ENCODE measurements at places on chromosomes 7 and 10. TPM values are rescaled to one million over a fixed set of nuclear protein-coding genes. Genes with fewer than 3 reads are reported as not detected.

DNA sequence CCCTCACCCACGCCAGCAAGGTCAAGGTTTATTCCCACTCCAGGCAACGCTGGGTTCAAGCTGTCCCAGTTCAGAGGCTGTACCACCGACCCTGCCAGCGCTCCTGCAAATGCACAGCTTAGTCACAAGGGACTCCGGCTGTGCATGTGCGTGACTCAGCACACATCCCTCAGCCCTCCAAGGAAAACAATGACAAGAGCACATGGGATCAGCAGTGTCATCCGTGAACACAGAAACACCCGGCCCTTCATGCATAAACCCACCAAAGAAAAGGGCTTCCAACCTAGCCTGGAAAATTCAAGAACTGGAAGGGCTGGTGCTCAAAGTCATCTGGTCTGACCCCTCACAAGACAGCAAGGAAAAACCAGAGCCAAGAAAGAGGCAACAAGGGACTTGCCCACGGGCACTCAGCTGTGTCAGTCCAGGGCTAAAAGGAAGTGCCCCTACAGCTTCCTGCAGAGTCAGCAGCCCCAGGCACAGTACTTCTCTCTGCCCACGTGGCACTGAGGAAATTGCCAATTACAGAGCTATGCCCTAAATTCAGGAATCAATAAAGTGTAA, 106.1 kb downstream of the KCNMA1 start:
- no peak for DNase-seq

- no peak for DNase-seq
Measured at GRCh38 chr7:132400561-132401142, 175.6 kb downstream of the PLXNA4 start.

DNA sequence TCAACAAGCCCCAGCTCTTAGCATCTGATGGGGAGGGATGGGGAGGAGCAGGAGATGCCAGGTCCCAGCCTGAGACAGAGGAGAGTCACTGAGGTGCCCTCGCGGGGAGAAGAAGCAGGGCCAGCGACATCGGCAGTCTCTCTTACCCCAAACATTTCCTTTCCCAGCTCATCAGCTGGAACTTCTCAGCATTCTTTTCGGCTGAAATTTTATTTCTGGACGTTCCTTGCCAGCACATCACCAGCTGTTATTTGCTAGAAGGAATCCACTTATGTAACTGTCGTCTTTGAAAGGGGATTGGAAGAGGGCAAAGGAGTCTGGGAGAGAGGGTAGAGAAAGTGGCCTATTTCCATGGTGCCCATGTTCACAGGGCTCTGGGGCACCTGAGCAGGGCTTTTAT, 101.0 kb upstream of the SHH start:
- DNase-seq = no peak

GRCh38 chr10:27826369-27826768, 80.8 kb upstream of the MKX start:
- DNase-seq = no peak

MTURN gene
- 8.8 TPM for total RNA-seq

GPR146 gene
- 3.5 TPM for total RNA-seq

Measured in pancreas (tissue), 10 donors.